Eye (tissue), 1 donor: ENCODE measurements at places on chromosomes 16 and 17.

- no peak for DNase-seq
These were observed 14.8 kb downstream of the CD7 start for GRCh38 chr17:82302568-82302963.

DNA sequence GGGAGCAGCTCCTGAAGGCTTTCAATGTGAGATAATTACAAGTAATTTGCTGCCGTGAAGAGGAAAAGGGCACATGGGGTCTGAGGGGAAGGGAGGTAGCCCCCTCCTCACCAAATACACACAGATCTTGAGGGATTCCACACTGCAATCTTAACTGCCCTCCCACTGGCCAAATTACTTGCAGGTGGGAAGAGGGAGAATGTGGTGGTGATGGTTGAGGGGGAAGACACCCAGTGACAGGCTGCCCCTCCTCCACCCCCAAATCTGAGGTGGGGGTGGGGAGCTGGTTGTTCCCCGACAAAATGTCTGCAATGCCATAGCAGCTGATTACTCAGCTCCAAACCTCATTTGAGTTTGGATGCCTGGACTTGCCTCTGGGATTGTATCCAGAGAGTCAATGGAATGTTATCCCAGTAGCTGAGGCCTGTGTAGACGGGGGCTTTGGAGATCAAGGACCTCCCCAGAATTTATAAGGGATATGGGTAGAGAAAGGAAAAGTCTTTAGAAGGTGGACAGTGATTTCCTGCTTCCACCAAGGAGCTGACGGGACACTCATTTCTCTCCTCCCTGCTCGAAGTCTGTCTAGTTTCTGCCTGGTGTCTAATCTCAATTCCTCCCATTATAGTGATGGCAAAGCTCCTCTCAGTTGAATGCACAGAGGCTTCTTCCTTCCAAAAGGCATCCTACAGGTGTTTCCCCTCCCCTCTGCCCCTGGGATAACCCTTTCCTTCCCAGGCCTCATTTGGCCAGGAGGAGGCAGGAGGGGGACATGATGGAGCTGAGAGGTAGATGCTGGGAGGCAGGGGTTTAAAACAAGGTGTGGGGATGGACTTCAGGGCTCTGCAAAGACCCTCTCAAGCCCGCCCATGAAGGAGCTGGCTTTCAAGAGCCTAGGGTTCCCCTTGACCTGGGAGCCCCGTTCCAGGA is 8.7 kb downstream of the DLX4 start:
- no peak for DNase-seq

GRCh38 chr17:31565652-31566051 is 174.2 kb downstream of the RAB11FIP4 start:
- no peak for DNase-seq

DNA sequence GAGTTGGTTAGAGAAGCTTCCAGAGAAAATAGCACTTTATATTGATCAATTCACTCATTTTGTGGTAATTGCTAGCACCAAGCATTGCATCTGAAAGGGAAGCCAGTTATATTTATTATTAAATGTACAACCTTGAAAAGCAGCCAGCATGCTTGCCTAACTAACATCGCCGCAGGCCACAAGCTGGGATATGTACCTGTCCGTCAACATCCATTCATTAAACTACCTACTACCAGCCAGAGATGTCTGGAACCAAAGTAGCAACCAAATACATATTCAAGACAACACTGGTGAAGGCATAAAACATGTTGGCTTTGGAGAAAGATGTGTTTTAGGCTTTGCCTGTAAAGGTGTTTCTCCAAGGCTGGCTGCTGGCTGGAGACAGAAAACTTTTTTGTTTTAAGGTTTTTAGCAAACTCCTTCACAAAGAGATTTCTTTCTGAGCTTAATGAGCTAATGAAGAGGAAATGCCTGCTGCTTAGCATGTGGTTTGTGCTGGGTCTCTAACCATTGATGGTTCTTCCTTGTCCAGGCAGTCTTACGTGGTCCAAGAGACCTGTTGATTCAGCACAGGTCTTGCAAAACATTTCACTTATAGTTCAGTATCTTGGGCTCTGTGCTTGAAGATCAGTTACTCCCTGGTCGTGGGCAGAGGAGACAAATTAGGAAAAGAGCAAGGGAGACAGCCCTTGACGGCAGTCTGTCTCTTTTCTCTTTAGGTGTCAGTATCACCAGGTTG is 3.1 kb downstream of the ITPRIPL2 start:
- no peak for DNase-seq

DNA sequence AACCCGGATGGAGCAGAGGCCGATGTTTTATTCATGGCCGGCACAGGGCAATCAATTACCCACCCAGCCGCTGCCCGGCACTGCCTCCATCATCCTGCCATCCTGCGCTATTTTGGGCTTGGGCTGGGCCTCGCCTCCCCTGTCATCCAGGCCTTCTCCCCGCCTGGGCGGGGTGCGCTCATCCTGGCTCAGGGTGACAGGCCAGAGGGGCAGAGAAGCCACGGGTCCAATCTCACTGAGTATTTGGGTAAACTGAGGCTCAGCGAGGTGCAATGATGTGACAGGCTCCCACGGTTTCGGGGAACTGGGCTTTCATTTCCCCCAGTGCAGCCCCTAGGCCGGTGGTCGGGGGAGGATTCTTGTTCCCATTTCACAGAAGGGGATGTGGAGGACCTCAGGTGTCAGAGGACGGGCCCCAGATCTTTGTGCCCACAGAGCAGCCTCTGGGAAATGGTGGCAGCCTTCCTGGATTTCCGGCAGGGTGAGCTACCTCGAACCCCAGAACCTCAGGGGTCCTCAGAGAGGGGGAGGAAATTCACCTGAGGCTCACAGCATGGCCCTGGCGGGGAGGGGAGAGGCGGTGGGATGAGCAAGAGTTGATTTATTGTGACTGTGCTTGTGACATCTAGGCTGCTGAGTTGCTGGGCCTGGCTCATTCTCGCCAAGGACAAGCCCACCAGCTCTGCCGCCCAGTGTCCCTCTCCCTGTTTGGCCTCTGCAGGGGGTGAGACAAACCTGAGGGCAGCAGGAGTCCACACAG is 23.8 kb upstream of the KCNJ12 start:
- no peak for DNase-seq

DNA sequence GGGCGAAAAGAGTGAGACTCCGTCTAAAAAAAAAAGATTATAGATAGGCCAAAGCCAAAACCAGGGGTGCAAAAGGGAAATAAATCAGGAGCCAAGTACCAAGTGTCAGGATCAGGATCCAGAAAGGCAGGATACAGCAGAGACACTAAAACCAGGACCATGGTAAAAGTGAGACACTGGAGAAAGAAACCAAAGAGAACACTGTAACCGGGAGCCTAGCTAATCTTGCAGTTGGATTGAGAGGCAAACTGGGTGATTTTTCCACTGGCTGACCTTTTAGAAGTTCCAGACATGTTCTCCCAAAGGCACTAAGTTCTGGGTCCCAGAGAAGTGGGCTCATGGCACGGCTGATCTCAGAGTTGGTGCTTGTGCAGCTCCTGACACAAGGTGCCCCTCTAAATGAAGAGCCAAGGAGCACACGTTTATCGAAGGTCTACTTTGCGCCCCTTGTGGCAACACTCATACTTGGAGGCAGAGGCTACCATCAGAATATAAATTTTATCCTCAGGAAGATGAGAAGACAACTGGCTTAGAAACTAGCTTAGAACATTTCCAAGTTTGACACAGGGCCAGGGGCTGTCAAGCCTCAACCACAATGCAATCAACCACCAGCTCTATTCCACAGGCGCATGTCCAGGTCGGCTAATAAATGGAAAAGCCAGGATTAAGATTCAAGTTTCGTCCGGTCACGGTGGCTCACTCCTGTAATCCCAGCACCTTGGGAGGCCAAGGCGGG is 27.5 kb upstream of the HELZ start:
- DNase-seq, result no peak

- DNase-seq, result no peak
These were observed 120.9 kb downstream of the METRNL start for GRCh38 chr17:83200231-83200699.

GRCh38 chr16:77396461-77396860 is 38.4 kb downstream of the ADAMTS18 start:
- DNase-seq, result no peak

- peak; percentile 95 for DNase-seq
These were observed 1.0 kb downstream of the PER1 start for GRCh38 chr17:8151120-8151640.

DNA sequence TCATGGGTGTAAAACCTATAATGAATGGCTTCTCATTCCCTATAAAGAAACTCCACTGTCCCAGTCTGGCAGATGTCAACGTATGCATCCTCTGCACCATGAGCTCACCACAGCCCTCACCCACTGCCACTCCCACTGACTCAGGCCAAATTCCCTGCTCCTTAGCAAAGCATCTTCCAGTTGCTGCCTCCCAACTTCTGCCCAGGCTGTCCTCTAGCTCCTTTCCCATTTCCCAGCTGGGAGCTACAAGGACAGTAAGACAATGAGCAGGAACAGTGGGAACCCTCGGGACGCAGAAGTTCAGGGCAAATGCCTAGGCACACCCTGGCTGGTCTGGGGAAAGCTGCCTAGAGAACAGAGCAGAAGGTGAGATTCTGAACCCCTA is 9.1 kb upstream of the THAP11 start:
- DNase-seq, result peak; percentile 27

DNA sequence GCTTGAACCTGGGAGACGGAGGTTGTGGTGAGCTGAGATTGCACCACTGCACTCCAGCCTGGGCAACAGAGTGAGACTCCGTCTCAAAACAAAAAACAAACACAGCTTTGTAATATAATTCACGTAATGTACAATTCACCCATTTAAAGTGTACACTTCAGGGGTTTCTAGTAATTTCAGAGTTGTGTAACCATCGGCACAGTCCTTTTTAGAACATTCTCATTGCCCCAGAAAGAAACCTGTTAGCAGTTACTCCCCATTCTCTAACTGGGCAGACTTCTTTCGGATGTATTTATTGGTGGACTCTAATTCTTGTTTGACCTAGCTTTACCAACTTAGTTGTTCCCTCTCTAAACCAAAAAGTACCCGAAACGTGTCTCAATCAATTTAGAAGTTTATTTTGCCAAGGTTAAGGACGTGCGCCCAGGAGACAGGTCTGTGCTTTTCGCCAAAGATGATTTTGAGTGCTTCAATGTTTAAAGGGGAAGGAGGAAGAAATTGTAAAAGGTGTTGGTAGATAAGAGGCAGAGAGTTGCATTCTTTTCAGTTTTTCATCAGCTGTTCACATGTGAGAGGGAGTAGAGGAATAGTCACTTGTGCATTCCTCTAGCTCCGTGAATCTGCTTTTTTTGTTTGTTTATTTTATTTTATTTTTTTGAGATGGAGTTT is 175.3 kb downstream of the PRKCA start:
- no peak for DNase-seq

DNA sequence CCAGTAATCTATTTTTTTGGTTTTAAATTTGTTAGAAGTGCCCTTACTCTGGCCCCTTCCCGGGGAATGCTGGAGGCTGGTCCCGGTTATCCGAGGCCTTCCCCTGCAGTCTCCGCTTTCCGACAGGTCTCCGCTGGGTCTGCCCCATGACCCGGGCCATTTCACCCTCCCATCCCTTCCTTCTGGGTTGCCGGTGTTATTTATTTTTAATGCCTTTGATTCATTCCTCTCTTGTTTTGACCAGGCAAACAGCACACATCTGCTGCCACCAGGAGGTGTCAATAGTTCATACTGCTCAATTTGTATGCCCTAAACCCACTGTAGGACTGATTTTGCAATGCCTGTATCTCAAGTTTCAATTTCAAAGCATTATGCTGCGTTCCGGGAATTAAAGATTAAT is 113.2 kb upstream of the IRX5 start:
- DNase-seq, result peak; percentile 48

DNA sequence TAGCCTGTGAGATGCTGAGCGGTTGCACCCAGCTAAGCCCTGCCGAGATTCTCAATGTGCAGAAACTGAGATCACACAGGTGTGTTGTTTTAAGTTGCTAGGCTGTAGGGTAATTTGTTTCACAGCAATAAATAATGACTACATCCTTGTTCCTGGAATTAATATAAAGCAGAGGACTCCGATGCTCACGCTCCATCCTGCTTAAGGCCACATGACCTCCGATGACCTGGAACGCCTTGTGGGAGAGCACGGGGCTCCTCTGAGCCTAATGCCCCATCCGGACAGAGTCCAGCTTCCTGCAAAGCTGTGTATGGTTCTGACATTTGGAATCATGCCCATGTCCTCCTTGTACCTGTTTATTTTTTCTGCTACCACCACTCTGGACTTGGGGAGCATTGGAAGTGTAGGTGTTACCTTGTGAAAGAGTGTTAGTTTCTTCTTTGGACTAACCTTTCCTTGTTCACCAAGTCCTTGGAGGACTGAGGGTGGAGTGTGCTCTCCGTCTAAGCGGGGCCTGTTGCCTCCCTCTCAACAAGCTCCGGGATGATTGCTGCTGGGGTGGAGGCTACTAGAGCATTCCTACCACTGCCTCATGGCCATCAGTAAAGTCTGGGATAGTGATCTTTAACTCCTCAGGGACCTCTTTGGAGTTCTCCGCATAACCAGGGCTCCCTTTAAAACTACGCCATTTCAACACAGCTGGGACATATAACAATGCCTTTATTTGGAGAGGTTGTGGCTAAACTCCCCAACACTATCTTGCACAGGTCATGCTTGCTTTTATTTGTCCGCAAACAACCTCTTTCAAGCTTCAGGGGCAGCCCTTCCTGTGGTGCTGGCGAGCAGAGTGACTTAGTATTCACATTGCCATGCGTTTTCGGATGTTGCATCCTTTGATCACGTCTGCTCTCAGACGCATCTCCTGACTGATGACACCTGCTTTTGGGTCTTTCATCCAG is 125.4 kb downstream of the IRX3 start:
- no peak for DNase-seq

- DNase-seq, result peak; percentile 87
These were observed 380.3 kb upstream of the MAF start for GRCh38 chr16:79980650-79981521.

GRCh38 chr17:2259769-2260536 is 43.6 kb downstream of the SMG6 start:
- DNase-seq, result no peak

GRCh38 chr16:79973320-79973719 is 372.8 kb upstream of the MAF start:
- no peak for DNase-seq

GRCh38 chr17:72485596-72485995 is 364.8 kb downstream of the SOX9 start:
- no peak for DNase-seq

- peak; percentile 67 for DNase-seq
These were observed 281.7 kb upstream of the ZFHX3 start for GRCh38 chr16:73329358-73330286.

DNA sequence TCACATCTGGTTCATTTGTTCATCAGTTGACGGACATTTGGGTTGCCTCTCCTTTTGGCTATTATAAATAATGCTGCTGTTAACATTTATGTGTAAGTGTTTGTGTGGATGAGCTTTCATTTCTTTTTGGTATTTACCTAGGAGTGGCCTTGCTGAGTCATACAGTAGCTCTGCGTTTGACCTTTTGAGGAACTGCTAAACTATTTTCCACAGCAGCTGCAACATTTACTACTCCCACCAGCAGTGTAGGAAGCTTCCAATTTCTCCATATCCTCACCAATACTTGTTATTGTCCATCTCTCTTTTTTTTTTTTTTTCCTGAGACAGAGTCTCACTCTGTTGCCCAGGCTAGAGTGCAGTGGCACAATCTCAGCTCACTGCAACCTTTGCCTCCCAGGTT is 20.7 kb upstream of the PLCG2 start:
- DNase-seq, result no peak
